NT2/D1 (cell line): ENCODE measurements at places on chromosomes 11 and 22.

DNA sequence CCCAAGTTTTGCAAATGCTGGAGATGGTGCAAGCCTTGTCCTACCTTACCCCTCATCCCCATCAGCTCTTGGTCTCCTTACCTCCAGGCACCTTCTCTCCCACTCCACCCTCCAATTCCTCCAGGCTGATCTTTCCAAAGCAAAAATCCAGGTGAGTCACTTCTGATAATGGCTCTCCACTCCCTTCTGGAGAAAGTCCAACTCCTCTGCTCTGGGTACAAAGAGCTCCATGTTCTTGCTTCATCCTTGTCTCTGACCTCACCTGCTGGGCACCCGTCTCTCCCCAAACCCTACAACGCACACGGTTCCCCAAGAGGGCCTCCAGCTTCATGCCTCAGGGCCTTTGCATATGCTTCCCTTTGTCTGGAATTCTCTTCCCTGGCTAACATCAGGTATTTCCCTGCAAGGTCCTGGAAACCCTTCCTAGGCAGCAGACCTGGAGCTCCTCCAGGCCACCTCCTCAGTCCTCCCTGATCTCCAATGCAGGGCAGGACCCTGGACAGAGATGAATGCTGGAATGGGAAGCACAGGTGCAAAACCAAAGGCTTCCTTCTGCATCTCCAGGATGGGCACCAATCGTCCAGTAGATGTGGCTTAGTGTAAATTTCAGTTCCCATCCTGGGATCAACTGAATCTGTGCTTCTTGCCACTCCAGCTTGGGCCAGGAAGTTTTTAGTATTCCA, 22.7 kb downstream of the IFT27 start:
- no peak for DNase-seq

- DNase-seq: no peak
Measured at GRCh38 chr11:59186130-59186594, 14.2 kb downstream of the DTX4 start.

GRCh38 chr11:45984192-45984591, 61.7 kb downstream of the LARGE2 start:
- DNase-seq: no peak

GRCh38 chr11:24748261-24748660, 251.4 kb downstream of the LUZP2 start:
- no peak for DNase-seq

DNA sequence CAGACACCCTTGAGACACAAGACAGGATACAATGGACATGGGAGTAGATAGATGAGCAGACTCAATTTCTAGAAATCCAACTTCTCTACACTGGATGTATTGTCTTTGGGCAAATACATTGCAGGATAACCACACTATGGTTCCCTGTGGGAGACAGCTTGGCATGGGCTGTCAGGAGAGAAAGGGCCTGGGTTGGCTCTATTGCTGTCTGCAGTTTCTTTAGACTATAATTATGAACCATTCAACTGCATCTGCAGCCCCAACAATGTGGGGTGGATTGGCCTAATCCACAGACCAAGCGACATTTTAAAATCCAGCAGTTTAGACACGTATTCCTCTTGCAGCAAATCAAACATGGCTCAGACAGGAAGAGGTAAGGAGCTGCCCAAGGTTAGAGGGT, 60.3 kb downstream of the ETS1 start:
- no peak for DNase-seq

DNA sequence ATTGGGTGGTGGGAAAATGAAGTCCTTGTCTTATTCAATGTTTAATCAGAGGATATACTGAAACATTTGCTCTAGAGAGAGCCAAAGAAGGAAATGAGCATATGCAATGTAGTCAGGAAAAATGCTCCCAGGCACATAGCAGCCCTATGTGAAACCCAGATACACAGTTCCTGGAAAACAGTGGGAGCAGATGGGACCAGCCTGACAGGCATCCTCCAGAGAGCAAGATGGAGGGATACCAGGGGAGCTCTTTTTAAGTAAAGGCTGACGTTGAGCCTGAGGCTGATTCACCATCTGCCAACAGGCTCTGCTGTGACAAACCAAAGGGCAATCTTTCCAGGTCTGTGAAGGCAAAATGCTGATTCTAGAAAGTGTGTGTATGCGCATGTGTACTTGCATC, 559.4 kb upstream of the KIRREL3 start:
- no peak for DNase-seq

DNA sequence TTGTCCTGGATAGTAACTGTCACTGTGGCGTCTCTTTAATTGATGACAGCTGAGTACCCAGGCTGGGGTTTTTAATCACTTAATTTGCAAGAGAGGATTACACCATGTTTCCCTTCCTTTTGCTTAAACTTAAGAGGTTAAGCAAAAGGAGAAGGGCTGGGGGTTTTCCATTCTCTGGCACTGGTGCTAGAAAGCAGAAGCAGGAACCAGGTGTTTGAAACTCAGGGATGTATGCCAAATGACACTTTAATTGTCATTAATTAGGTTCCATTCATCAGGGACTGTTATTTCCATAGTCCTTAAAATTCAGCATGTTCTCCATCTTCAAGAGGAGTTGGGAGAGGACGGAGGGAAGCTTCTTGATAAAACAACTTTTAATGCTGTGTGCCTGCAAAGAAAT, 746.2 kb downstream of the NELL1 start:
- no peak for DNase-seq

GRCh38 chr11:17150521-17150920, 57.3 kb downstream of the PIK3C2A start:
- DNase-seq: no peak

GRCh38 chr22:45290410-45290936, 5.7 kb downstream of the UPK3A start:
- no peak for DNase-seq

DNA sequence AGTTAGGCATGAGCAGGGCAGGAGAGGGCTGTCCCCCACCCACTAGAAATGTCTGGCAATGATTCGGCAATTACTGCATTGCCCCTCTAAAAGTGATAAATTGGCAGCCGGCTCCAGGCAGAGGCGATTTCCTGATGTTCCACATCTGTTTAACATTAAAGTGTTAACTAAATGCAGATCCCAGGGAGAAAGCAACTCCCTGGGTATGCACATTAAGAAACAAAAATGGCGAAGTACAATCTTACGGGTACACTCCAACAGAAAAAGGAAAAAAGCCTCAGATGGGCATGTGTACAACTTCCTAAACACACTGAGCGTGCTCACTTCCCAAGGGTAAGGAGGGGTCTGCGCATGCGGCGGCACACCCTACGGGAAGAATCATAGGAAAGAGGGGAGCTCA, 314.4 kb downstream of the CASP12 start:
- no peak for DNase-seq

GRCh38 chr11:10225553-10225952, 68.5 kb downstream of the SBF2 start:
- no peak for DNase-seq

DNA sequence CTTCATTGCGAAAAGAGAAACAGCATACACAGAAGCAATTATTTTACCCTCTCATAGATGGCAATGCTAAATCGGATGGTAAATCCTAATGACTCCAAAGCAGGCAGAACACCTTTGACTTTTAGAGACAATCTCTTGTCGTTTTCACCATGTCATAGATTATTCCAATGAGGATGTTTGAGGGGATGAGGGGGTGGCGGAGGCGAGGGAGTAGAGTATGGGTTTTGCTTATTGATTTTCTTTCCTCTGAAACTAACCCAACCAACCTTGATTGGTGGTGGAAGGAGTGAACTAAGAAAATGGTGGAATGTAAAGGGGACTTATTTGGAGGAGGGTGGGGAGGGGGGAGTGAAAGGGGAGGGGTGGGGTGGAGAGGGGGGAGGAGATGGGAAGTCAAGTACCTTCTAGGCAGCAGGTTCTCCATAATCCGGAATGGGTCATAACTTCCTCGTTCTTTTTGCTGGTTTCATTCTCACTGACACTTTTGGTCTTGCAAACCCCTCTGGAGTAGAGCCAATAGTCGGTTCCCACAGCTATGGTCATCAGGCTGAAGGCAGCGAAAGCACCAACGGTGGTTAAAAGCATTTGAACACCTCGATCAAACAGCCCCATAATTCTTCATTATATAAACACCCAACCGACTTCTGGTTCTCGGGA, 1.5 kb downstream of the CACNG2 start:
- no peak for DNase-seq

GRCh38 chr11:21769188-21769587, 423.7 kb upstream of the ANO5 start:
- no peak for DNase-seq

DNA sequence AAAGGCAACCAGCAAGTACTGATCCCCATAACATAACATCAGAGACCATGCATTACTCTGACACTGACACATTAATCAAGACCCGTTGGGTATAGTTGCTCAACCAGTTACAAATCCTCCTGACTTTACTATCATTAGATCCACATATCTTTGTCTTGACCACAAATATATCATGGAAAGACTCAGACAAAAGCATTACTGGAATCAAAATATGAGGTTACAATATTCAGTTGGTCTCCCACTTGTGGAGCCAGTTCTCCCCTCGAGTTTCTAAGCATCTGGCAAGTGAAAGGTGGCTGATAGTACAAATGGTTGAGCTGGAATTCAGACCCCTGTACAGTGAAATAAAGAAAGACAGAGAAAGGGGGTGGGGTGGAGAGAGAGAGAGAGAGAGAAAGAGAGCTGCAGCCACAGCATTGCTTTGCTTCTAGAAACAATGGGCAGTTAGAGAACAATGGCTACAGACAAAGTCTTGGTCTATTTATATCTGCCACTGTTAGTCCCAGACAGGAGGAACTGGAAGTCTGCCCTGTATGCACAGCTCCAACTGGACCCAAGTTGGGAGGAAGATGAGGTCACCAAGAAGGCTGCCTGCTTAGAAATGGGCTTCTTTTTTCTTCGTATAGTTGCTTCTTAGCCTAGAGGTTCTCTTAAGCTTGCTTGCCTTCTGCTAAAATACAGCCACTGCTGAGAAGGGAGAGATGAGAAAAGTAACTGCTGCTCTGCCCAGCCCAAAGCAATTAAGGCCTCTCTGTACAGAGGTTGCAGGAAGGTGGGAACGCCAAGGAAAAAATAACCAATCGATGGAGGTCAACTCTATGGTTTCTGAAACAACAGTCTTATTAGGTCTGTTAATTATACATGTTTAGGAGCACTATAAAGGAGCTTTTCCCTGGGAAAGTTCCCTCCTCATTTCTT, 85.5 kb downstream of the ETS1 start:
- no peak for DNase-seq

- no peak for DNase-seq
Measured at GRCh38 chr11:76083563-76084451, 122.5 kb downstream of the WNT11 start.

GRCh38 chr22:19981171-19981960, 35.3 kb downstream of the ARVCF start:
- DNase-seq: no peak

GRCh38 chr11:131537196-131537595, 166.8 kb downstream of the NTM start:
- DNase-seq: no peak

DNA sequence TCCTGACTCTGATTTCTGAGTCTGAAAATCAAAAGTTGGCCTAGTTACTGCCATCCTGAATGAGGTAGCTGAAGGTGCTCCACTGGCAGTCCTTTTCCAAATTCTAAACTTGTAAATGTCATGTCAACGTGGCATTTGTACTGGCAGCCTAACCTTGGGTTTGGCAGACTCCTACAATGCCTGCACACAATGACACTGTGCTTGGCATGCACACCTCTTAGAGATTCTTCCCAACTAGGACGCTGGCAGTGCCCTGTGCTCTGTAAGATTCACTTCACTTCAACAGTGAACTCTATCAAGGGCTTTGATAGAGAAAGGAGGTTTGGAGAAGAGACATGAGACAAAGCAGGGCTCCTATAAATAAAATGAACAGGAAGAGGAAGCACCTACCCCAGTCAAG, 21.9 kb upstream of the PPP2R1B start:
- no peak for DNase-seq

GRCh38 chr11:112050721-112051120, 23.1 kb downstream of the PIH1D2 start:
- no peak for DNase-seq

DNA sequence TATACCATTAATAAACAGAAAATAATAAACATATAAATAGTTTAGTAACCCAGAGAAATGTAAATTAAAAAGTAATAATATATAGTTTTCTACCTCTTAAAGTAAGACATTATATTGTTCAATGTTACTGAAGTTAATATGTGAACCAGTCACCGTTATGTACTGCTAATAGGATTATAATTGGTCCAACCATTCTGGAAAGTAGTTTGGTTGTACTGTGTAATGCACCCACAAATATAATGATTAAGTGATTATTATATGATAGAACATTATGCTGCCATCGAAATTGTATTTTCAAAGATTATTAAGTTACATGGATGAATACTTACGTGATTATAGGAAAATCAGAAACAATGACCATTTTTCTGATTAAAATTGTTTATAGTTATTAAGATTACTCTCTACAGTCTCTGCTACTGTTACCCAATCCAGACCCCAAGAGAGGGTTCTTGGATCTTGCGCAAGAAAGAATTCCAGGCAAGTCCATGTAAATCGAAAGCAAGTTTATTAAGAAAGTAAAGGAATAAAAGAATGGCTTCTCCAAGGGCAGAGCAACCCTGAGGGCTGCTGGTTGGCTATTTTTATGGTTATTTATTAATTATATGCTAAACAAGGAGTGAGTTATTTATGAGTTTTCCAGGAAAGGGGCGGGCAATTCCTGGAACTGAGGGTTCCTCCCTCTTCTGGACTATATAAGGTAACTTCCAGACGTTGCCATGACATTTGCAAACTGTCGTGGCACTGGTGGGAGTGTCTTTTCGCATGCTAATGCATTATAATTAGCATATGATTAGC, 50.1 kb downstream of the ACER3 start:
- peak; percentile 36 for DNase-seq

DNA sequence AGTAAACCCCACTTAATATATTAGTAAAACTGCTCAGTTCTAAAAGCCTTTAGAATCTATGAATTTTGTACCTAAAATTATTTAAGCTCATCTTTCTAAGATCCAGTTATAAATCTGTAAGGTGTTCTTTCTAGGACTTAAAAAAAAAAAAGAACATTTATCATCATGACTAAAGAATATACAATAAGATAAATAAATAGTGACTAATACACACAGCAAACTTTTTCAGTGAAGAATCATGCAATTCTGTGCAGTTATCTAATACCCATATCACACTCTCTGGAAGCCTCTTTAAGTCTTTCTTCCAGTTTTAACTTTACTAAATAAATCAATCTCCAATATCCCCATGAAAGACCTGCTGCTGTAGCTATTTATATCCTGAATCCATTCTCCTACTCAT, 59.8 kb downstream of the CEP57 start:
- DNase-seq: no peak

DNA sequence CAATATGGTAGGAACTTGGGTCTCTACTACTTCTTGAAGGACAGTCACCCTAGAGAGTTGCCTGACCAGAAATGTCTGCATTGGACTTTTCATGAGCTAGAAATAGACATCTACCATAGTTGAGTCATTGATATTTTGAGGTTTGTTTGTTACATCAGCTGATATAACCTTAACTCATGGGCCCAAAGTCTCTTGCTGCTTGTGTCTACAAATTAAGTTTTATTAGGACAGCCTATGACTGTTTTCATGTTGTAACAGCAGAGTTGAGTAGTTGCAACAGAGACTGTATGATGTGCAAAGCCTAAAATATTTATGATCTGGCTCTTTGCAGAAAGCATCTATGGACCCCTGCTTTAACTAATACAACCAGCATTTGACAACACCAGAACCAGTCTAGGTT, 155.3 kb downstream of the MIAT start:
- DNase-seq: no peak
